ENCODE measurements at places on chromosomes 1 and 21. TPM values are rescaled to one million over a fixed set of nuclear protein-coding genes. Genes with fewer than 3 reads are reported as not detected.

CFH gene
- polyA plus RNA-seq = 7.5 TPM

GRCh38 chr1:14759042-14759818, 160.7 kb downstream of the KAZN start:
- no peak overlapping the region for H3K27ac ChIP-seq
- peaks cover 11% of the 10 kb centered on the region for H3K4me1 ChIP-seq
- no peaks in the 10 kb centered on the region for H3K36me3 ChIP-seq

DNA sequence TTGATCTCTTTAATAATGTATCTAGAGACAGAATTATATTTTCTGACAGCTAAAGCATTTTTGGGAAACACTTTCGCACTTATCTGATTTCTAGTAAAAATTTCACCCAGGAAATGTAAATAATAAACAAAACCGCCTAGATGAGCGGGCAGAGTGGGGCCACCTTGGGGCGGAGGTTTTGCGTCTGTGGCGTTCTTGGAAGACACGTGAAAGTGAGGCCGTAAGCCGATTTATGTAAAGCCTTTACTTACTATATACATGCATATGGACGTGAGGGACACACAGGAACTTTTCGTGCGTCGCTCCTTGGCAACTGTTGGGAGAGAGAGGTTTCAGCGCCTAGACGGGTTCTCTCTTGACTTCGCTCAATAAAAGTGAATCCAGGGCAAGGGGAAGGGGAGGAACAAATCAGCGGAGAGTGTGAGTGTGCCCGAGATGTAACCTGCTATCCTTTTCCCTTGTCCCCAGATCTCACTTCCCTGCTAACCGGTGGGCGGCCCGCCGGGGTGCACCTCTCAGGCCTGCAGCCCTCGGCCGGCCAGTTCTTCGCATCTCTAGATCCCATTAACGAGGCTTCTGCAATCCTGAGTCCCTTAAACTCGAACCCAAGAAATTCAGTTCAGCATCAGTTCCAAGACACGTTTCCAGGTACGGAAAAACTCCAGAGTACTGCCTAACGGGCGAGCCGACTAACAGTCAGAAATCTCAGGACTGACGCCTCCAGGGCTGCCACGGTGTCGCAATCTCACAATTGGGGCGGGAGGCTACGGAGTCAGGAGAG, 1.7 kb downstream of the HLX start:
- H3K4me3 ChIP-seq = peak overlapping the region; percentile 89
- peaks cover 78% of the 10 kb centered on the region for H3K4me1 ChIP-seq
- H3K27me3 ChIP-seq = no peaks in the 10 kb centered on the region
- peak; percentile 93 for DNase-seq

DNA sequence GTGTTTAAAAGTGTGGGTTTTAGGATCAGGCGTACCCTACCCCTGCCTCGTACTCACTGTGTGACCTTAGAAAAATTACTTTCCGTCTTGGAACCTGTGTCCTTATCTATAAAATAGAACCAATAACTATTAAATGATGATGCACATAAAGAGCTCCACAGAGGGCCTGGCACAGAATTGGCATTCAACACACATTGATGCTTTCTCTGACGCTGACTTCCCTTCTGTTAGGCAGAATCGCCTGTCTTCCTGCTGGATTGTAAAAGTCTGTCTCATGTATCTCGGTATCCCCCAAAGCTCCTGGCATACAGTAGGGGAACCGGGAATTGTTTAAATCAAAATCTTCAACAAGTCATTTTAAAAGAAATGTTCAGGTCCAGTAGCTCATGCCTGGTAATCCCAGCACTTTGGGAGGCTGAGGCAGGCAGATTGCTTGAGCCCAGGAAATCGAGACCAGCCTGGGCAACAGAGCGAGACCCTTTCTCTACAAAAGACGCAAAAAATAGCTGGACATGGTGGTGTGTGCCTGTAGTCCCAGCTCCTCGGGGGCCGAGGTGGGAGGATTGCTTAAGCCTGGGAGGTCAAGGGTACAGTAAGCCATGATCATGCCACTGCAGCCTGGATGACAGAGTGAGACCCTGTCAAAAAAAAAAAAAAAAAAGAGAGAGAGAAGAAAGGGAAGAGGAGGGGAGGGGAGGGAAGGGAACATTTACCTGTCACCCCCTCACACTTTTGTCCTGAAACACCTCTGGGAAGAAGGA, 41.3 kb upstream of the FHAD1 start:
- no peaks in the 10 kb centered on the region for H3K27me3 ChIP-seq
- no peak overlapping the region for H3K4me3 ChIP-seq
- no peaks in the 10 kb centered on the region for H3K36me3 ChIP-seq
- H3K27ac ChIP-seq = no peak overlapping the region

TPTE gene
- polyA plus RNA-seq = not detected

TSPEAR gene
- polyA plus RNA-seq = 0.03 TPM

- H3K27ac ChIP-seq = peak overlapping the region; percentile 83
- H3K4me3 ChIP-seq = no peak overlapping the region
- no peaks in the 10 kb centered on the region for H3K36me3 ChIP-seq
- H3K4me1 ChIP-seq = peaks cover 31% of the 10 kb centered on the region
- peak; percentile 89 for DNase-seq
- no peaks in the 10 kb centered on the region for H3K27me3 ChIP-seq
Observed at GRCh38 chr1:31954607-31955283, 16.6 kb upstream of the PTP4A2 start.

- no peak overlapping the region for H3K4me3 ChIP-seq
- H3K4me1 ChIP-seq = no peaks in the 10 kb centered on the region
- no peak overlapping the region for H3K27ac ChIP-seq
- no peaks in the 10 kb centered on the region for H3K27me3 ChIP-seq
- DNase-seq = no peak
Observed at GRCh38 chr21:36949171-36950141, 17.0 kb downstream of the HLCS start.

- no peaks in the 10 kb centered on the region for H3K27me3 ChIP-seq
- H3K27ac ChIP-seq = no peak overlapping the region
- no peak overlapping the region for H3K4me3 ChIP-seq
- no peaks in the 10 kb centered on the region for H3K4me1 ChIP-seq
Observed at GRCh38 chr1:197218857-197219256, 49.2 kb upstream of the CRB1 start.

GRCh38 chr1:224498574-224499170, 64.1 kb upstream of the WDR26 start:
- H3K27ac ChIP-seq = peak overlapping the region; percentile 81
- no peak overlapping the region for H3K4me3 ChIP-seq

- H3K27ac ChIP-seq = no peak overlapping the region
- H3K4me1 ChIP-seq = no peaks in the 10 kb centered on the region
- no peaks in the 10 kb centered on the region for H3K27me3 ChIP-seq
- peaks cover 7% of the 10 kb centered on the region for H3K36me3 ChIP-seq
- DNase-seq = no peak
Observed at GRCh38 chr21:43681650-43682049, 22.3 kb downstream of the RRP1B start.

GRCh38 chr1:9561429-9561828, 22.2 kb downstream of the SLC25A33 start:
- H3K27me3 ChIP-seq = no peaks in the 10 kb centered on the region
- no peak overlapping the region for H3K4me3 ChIP-seq
- no peak overlapping the region for H3K27ac ChIP-seq

DNA sequence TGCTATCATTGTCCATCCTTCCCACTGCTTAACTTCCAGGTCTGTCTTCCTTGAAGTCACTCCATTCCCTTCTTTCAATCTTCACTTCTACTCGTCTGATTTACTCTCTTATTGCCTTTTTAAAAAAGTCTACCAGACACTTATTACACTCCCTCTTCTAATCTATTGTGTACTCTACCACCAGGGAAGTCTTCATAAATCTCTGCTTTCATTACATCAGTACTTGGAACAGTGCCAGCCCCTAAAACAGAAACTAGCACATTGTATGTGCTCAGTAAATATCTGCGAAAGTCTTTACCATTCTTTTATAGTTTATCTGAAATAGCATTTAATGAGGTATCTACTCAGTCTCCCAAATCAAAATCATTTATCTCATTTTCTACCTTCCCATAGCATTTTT, 236.4 kb downstream of the USH2A start:
- H3K27ac ChIP-seq = no peak overlapping the region
- no peaks in the 10 kb centered on the region for H3K36me3 ChIP-seq
- DNase-seq = no peak
- no peak overlapping the region for H3K4me3 ChIP-seq
- H3K4me1 ChIP-seq = no peaks in the 10 kb centered on the region

DNA sequence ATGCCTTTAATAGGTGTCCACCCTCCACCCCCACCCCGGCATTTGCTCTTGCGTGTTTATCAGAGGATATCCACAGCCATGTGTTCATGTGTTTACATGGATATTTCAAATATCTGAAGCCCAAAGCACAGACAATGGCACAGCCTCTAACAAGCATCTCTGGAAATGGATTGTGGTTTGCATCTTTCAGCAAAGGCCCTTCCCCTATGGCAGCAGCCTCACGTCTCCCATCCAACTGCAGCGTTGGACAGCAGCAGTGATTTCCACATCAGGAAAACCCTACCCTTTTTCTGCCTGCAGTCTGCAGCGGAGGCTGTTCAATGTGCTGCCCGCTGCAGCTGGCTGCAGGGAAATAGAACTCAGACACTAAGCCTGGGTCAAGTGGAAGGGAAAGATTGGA, 1.6 kb downstream of the RASSF5 start:
- H3K4me3 ChIP-seq = peak overlapping the region; percentile 80
- H3K36me3 ChIP-seq = no peaks in the 10 kb centered on the region
- no peak overlapping the region for H3K27ac ChIP-seq
- H3K27me3 ChIP-seq = peaks cover 4% of the 10 kb centered on the region

STIL gene
- polyA plus RNA-seq = 1.1 TPM

KRTAP21-1 gene
- polyA plus RNA-seq = not detected

GRCh38 chr1:10108948-10109708, 76.4 kb downstream of the UBE4B start:
- H3K4me3 ChIP-seq = no peak overlapping the region
- no peak overlapping the region for H3K27ac ChIP-seq
- no peaks in the 10 kb centered on the region for H3K27me3 ChIP-seq
- H3K4me1 ChIP-seq = no peaks in the 10 kb centered on the region
- H3K36me3 ChIP-seq = peaks cover 3% of the 10 kb centered on the region

LINGO4 gene
- 0.04 TPM for polyA plus RNA-seq

DNA sequence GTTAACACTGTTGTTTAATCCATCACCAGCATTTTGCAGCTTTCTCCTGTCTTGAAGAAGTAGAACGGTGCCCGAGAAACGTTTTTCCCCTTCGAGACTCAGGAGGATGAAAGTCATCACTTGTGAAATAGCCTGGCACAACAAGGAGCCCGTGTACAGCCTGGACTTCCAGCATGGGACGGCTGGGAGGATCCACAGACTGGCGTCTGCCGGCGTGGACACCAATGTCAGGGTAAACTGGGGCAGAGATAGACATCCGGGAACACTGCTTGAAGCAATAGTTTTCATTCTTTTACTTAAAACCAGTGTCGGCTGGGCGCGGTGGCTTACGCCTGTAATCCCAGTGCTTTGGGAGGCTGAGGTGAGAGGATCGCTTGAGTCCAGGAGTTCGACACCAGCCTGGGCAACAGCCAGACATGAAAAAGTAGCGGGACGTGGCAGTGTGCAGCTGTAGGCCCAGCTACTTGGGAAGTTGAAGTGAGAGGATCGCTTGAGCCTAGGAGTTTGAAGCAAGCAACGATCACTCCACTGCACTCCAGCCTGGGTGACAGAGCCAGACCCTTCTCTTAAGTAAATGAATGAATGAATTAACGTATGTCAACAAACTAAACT, 945 bp downstream of the CHAF1B start:
- H3K4me3 ChIP-seq = peak overlapping the region; percentile 58
- H3K4me1 ChIP-seq = no peaks in the 10 kb centered on the region
- DNase-seq = no peak
- H3K27ac ChIP-seq = no peak overlapping the region
- H3K36me3 ChIP-seq = no peaks in the 10 kb centered on the region

GRCh38 chr1:3691421-3692204, 39.3 kb downstream of the TP73 start:
- H3K36me3 ChIP-seq = no peaks in the 10 kb centered on the region
- no peak for DNase-seq
- H3K4me1 ChIP-seq = peaks cover 13% of the 10 kb centered on the region
- no peaks in the 10 kb centered on the region for H3K27me3 ChIP-seq

GRCh38 chr1:198639671-198640143, 867 bp downstream of the PTPRC start:
- peaks cover 72% of the 10 kb centered on the region for H3K4me1 ChIP-seq
- H3K4me3 ChIP-seq = peak overlapping the region; percentile 45

DNA sequence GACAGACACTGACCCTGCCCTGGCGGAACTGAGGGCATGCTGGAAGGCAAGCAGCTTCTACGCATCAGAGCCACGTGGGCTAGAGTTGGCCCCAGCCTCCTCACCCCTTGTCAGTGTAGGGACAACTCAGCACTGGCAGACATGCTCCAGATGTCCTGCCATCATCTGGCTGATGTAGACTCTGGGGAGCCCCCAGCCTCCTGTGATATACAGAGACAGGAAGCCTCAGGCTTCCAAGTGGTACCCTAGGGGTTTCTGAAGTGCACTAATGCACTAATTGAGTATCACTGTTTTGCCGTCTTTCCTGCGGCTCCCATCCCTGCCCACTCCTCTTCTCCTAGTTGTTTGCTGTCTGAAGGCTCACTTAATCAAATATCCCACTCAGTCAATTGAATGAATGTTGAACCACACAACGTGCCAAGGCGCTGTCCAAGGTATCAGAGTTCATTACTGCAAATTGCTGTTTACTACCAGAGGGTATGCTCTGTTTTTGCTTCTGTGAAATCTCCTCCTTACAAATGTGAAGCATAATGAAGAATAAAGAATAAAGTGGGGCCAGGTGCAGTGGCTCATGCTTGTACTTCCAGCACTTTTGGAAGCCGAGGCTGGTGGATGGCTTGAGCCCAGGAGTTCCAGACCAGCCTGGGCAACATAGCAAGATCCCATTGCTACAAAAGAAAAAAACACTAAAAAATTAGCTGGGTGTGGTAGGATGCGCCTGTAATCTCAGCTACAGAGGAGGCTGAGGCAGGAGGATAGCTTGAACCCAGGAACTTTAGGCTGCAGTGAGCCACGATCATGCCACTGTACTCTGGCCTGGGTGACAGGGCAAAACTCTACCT, 76.4 kb upstream of the ZBTB18 start:
- no peak overlapping the region for H3K4me3 ChIP-seq
- H3K27ac ChIP-seq = no peak overlapping the region
- H3K4me1 ChIP-seq = no peaks in the 10 kb centered on the region
- no peak for DNase-seq
- no peaks in the 10 kb centered on the region for H3K36me3 ChIP-seq

- H3K36me3 ChIP-seq = peaks cover 22% of the 10 kb centered on the region
- DNase-seq = no peak
- H3K27ac ChIP-seq = no peak overlapping the region
- H3K4me1 ChIP-seq = peaks cover 84% of the 10 kb centered on the region
- H3K27me3 ChIP-seq = no peaks in the 10 kb centered on the region
Observed at GRCh38 chr1:181038399-181038873, 4.7 kb downstream of the MR1 start.

GRCh38 chr1:60923389-60924087, 158.8 kb upstream of the NFIA start:
- peaks cover 23% of the 10 kb centered on the region for H3K4me1 ChIP-seq
- H3K36me3 ChIP-seq = no peaks in the 10 kb centered on the region
- no peaks in the 10 kb centered on the region for H3K27me3 ChIP-seq
- H3K27ac ChIP-seq = no peak overlapping the region

RCAN1 gene
- polyA plus RNA-seq = 8.1 TPM

RASSF5 gene
- 35.8 TPM for polyA plus RNA-seq

KCNA3 gene
- polyA plus RNA-seq = 0.96 TPM

Measured in spleen (tissue), 13 donors.